Cerebellar nuclear complex (tissue), 1 donor: ENCODE measurements at places on chromosomes 11 and 22.

DNA sequence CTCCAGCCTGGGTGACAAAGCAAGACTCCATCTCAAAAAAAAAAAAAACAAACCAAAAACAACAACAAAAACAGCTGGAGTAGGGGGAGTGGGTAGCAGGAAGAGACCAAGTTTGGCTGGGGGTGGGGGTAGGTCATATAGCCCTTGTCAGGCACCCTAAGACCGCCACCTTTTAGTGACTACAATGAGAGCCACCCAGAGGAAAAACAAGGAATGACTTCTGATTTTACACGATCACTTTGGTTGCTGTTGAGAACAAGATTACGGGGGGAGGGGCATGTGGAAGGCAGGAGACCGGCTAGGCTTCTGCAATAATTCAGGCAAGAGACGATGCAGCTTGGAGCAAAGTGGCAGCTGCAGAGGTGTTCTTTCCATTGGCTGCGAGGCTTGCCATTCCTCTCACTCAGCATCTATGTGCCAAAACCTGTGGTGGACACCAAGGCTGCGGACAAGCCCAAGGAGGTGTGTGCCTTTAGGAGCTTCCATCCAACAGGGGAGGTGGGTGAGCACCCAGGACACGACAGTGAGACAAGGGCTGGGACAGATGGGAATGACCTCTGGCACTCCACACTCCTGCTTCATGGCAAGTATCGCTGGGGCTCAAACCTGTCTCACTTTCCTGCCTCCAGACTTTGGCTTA is 1.7 kb downstream of the RPS19BP1 start:
- peak; percentile 10 for DNase-seq

DNA sequence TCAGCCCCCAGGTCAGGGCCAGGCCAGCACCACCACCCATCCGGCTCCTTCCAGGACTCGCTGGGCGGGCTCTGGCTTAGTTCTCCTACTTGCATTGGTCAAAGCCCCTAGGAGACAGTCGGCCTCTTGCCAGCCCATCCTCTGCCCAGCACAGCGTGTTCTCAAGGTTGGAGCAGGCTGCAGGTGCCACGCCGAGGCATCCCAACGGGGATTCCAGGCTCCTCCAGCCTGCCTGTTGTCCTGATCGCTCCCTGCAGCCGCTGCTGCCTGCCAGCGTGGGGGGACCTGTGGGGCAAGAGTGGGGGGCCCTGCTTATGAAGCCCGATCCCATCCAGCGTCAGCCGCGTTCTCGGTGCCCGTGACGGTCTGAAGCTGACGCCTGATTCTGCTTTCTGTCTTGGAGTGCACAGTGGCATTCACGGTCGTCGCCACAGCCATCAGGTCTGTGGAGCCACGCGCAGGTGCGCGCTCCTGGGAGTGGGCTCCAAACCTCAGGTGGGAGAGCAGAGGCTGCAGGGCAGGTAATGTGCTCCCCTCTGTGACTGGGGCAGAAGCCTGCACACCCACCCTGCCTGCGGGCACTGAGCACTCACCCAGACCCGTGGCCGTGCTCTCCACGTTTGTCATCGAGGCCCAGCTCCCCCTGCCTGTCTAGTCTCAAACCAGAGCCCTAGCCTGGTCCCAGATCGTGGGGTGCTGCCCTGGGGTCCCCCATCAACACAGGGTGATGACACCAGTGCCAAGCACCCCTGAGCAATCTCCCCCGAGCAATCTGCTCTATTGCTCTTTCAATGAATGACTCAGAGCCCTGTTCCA is 991.6 kb downstream of the BRD1 start:
- no peak for DNase-seq

DNA sequence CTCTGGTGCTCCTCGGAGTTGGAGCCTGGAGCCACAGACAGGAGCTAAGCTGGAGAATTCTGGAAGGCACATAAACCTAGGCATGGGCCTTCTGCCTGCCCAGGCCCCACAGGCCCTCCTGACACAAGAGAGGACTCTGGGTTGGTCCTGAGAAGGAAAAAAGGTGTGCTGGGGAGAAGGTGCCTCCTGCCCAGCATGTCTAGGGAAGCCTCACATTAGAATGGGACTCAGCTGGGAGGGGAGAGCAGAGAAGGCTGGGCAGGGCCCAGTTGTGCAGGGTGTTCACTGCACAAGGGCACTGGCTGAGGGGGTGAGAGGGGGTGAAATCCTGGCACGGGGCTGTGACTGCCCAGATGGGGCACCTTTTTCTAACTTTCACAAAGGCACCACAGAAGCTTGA is 39.4 kb upstream of the WNT11 start:
- DNase-seq: no peak

GRCh38 chr11:62345861-62346260 is 8.6 kb downstream of the ASRGL1 start:
- DNase-seq: no peak

DNA sequence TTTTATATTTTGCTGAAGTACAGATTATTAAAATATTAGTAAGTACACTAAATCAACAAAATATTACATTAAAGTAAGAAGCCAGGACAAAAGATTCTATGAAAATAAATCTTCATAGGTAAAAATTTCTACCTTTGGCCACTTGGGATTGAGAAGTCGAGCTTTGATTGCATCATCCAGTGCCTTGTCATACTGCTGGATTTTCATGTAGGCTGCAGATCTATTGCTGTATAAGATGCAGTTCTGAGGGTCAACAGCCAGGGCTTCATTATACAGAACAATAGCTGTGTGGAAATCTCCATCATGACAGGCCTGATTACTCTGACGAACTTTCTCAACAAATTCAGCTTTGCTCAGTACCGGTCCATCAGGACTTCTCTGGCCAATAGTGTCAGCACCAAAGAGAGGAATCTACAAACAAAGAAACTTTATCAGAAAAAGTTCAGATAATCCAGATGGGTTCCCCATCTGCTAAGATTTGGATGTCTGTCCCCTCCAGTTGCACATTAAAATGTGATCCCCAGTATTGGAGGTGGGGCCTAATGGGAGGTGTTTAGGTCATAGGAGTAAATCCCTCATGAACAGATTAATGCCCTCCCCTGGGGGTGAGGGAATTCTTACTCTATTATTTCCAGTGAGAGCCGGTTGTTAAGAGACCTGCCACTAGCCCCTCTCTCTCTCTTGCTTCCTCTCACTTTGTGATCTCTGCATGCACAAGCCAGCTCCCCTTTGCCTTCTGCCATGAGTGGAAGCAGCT is 50.0 kb downstream of the TTC28 start:
- no peak for DNase-seq

DNA sequence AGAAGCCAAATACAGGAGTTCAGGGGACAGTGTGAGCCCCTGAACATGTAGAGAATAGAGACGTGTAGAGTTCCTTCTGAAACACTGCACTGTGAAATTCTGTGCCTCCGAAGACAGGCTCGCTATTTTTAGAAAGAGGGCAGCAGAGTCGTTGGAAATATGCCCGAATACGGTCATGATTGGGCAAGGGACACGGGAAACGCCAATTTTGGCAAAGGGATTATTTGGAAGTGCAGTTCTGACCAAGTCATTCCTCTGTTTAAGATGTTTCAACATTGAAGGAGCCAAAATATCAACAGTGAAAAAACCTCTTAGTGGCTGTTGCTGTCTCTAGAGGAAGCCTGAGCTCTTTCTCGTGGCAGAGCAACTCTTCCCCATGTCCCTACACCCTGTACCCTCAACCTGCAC is 9.5 kb upstream of the CBX6 start:
- DNase-seq: no peak

GRCh38 chr22:35568751-35569739 is 28.4 kb downstream of the RASD2 start:
- DNase-seq: no peak

GRCh38 chr11:43942662-43943371 is 380 bp downstream of the C11orf96 start:
- no peak for DNase-seq

GRCh38 chr11:35680506-35680905 is 17.9 kb downstream of the TRIM44 start:
- no peak for DNase-seq

DNA sequence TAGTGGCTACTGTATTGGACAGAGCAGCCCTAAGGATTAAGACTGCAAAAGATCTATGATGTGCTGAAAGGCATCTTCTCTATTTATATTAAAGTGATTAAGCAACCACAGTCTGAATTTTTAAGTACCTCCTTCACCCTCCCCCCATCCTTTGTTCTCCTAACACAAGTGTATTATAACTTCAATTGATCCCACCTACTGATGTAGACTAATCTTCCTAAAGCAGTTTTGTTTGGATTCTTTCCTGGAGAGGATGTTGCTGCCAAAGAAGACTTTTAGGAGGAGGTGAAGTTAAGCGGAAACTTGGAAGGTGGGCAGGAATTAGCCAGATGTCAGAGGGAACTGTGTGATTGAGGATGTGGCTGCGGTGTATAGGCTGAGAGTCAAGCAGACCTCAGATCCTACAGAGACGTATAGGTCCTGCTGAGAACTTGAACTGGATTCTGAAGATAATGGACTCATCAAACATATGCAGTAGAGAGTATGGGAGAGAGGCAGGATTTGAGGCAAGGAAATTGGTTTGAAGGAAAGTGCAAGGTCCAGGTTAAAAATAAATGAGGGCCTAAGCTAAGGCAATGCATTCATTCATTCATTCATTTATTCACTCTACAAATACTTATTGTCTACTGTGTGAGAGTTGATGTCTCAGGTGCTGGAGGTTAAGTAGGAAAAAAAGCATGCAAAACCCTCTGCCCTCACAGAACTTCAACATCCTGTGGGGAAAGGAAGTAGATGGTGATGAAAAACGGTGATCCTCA is 5.2 kb upstream of the RASSF10 start:
- DNase-seq: no peak

- no peak for DNase-seq
These were observed 27.4 kb upstream of the IRAG1 start for GRCh38 chr11:10720881-10721376.

DNA sequence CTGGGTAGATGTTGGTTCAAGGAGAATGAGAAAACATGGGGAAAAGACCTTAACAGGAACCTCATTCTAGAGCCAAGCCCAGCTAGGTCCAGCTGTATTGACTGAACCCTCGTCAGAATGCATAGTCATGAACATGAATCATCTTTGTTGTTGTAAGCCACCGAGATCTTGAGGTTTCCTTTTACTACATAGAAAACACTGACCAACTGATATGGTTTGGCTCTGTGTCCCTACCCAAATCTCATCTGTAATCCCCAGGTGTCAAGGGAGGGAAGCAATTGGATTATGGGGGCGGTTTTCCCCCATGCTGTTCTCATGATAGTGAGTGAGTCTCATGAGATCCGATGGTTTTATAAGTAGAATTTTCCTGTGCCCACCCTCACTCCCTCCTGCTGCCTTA is 19.4 kb upstream of the PHOX2A start:
- DNase-seq: no peak

DNA sequence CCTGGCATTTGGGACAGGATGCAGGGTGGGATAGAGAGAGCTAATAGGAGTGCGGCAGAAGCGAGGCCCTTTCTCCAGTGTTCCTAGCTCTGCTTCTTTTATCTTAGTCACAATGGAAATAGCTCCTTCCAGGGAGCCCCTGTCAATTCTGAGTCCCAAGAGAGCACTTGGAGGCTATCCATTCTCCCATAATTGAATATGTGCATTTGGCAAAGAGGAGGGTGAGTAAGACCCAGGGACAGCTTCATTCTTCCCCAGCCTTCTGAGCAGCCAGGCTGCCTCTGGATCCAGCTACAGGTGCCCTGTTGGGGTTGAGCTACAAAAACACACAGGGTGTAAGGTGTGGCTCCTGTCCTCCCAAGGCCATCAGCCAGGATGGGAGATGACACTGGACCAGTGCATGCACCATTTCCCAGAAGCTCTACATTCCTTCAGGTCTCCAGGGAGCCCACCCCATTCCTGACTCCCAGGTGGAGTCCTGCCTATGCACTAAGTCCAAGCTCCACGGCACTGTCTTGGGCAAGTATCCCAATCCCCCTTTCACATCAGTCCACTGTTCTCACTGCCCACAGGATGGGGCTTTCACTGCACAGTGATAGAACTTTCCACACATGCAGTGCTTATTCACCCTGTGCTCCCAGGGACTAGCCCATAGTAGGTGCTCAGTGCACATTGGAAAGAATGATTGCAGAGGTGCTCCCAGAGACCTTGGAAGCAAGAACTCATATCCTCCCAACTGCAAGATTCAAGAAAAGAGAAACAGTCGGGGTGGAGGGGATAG is 6.2 kb downstream of the MS4A10 start:
- no peak for DNase-seq

- no peak for DNase-seq
These were observed 25.8 kb downstream of the SPA17 start for GRCh38 chr11:124699547-124699946.

GRCh38 chr11:68838572-68838964 is 3.1 kb downstream of the CPT1A start:
- no peak for DNase-seq

DNA sequence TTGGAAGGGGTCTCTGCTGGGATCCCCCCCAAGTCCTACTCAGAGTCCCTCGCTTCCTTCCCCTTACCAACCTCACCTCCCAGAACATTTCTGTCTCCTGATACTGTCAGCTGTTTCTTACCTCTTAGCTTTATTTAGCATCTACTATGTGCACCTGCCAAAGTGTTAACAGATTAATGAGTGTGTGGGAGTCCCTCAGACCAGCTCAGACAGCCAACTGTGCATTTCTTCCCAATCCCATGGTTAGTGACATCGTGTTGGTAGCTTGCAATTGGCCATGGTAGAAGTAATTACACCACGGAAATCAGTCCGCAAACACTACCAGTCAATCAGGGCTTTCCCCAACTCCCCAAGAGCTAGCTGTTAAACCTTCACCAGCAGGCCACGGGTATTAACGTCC is 150.6 kb downstream of the DSCAML1 start:
- no peak for DNase-seq

- DNase-seq: no peak
These were observed at the start of gene XKR3 for GRCh38 chr22:16824716-16825687. Gene XKR3, minus strand, starts transcription at chr22:16825411. Its CDS starts 17,338 bp downstream, at chr22:16808073.

GRCh38 chr11:9247863-9248262 is 17.3 kb downstream of the DENND5A start:
- no peak for DNase-seq
